ENCODE measurements at places on chromosomes 16 and 17.

GRCh38 chr16:72013888-72014581 is 5.5 kb downstream of the DHODH start:
- DNase-seq, result no peak

GRCh38 chr16:59487067-59487466 is 753.0 kb upstream of the GOT2 start:
- no peak for DNase-seq

DNA sequence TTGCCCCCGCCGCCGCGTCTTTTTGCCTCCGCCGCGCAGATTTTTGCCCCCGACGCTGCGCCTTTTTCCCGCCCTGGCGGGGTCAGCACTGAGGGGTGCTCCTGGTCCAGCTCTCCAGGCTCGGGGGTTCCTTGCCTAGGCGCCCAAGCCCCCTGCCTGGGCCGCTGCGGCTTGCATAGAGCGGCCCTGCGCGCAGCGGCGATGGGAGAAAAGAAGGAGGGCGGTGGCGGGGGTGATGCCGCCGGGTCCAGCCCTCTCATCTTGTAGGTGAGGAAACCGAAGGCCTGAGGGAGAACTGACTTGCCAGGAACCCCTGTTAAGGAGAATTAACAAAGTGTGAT is 330.8 kb upstream of the WSB1 start:
- DNase-seq, result no peak

DNA sequence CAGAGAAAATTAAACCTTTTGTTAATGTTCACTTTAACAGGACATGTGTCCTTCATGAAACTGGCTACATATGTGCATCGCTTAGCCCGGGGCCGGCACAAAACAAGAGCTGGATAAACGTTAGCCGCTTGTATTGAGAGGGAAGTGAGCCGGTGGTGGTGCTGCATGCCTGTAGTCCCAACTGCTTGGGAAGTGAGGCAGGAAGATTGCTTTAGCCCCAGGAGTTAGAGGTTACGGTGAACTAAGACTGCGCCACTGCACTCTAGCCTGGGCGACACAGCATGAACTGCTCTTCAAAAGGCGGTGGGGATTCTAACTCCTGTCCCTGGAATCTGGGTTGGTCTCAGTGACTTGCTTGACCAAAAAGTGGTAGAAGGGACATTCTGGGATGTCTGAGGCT is 15.0 kb upstream of the SPHK1 start:
- DNase-seq, result no peak

DNA sequence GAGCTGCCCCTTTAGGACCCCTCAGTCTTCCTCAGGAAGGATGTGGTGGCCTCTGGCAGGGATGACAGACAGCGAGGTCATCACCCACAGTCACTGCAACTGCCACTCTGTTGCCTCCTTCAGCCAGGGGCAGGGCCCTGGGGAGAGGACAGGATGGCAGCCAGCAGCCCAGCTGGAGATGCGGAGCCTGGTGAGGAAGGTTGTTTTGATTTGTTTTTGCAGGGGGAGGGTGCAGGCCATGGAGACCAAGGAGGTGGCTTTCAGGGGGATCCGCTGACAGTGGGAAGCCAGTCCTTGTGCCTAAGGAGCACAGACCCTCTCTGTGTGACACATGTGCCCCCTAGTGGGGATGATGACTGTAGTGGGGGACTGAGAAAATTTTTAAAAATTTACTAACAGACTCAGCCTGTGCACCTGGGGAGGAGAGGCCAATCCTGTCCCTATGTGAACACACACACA is 7.4 kb downstream of the PRCD start:
- DNase-seq, result peak; percentile 48

GRCh38 chr16:72879846-72880245 is 168.1 kb downstream of the ZFHX3 start:
- no peak for DNase-seq

- DNase-seq, result no peak
Observed at GRCh38 chr17:45342871-45343526, 26.2 kb upstream of the MAP3K14 start.

DNA sequence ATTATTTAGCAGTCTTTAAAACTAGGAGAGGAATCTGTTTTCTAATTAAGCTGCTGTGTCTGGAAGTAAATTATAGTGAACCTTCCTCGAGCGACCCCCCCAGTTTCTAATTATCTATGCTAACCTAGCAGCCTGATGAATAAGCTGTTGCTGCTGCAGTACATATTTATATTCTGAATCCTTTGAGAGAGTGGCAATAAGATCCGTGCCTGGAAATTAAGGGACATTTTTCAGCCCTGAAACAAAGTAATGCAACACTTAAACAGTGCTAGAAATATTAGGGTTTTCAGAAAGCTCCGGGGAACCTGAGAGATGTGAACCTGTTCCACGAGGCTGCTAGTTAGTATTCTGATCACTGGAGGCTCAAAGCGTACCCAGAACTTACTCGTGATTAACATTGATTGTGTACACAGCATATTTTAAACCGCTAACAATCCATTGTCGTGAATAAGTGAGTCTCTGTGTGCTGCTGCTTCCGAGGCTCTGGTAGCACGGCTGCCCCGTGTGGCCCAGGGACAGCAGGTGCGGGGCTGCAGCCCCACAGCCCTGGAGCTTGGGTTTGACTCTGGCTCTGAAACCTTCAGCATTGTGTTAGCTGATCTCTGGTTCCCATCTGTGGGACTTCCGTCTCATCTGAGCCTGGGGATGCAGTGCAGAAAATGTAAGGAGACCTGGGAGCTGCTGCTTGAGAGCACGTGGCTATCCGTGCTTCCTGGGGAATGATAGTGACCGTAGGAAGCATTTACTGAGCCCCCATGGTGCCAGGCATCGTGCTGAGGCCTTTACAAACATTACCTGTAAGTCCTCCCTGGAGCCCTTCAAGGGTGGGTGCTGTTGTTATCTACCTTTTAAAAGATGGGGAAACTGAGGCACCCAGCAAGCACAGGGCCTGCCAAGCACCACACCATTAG is 190.9 kb upstream of the CHMP6 start:
- DNase-seq, result no peak

DNA sequence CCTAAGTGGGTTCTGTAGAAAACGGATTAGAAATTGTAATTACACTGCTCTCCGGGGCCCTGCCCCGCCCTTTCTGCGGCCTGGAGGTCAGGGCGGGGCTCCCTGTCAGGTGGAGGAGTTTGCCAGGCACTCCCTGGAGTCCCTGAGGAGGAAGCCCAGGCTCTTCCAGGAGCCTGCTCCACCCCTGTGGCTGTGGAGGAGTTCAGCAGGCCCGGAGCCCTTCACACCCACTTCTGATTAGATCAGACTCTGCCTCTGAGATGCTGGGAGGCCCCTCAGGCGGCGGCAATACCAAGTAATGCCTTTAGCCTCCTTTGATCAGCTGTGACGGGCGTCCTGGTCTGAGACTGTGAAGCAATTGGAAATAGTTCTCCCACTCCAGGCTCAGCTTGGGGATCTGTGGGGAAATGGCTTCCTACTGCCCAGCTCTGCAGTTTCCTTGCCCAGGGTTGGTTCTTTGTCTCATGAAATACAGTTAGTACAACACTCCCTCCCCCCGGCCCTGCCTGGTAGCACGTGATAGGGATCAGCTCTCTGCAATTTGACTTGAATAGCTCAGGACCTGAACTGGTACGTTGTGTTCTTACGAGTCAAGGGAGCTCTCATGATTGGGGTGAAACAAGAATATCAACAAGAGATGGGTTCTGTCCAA is 22.3 kb downstream of the BAIAP2 start:
- DNase-seq, result peak; percentile 87

GRCh38 chr17:70390049-70390448 is 220.7 kb downstream of the KCNJ2 start:
- DNase-seq, result no peak

DNA sequence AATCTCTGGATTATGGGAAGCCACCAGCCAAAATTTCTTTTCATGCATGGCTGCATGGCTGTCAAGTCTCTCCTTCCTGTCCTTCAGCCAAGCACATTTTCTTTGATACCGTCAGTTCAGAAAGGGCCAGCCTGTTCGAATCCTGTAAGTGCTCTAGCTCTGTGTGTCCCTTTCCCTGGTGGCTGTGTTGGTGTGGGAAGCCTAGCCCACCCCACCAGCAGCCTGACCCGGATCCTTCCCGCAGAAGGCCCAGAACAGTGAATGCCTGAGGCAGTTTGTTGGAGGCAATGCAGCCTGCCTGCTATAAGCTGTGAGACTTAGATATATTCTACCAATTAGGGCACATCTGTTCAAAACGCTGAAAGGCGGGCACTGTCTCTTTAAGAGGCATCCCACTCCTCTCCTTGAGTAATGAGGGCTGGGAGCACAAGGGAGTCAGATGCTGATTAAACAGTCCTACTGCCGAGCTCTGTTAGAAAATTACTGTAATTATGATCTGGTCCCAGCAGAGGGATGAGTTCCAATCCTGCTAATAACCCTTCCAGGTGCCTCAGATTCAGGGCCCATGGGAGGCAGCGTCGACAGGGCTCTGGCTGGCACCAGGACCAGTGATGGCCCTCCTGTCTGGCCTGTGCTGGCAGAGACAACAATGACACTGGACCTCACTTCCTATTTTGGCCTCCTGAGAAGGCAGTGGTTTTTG is 18.4 kb downstream of the SNX11 start:
- no peak for DNase-seq

DNA sequence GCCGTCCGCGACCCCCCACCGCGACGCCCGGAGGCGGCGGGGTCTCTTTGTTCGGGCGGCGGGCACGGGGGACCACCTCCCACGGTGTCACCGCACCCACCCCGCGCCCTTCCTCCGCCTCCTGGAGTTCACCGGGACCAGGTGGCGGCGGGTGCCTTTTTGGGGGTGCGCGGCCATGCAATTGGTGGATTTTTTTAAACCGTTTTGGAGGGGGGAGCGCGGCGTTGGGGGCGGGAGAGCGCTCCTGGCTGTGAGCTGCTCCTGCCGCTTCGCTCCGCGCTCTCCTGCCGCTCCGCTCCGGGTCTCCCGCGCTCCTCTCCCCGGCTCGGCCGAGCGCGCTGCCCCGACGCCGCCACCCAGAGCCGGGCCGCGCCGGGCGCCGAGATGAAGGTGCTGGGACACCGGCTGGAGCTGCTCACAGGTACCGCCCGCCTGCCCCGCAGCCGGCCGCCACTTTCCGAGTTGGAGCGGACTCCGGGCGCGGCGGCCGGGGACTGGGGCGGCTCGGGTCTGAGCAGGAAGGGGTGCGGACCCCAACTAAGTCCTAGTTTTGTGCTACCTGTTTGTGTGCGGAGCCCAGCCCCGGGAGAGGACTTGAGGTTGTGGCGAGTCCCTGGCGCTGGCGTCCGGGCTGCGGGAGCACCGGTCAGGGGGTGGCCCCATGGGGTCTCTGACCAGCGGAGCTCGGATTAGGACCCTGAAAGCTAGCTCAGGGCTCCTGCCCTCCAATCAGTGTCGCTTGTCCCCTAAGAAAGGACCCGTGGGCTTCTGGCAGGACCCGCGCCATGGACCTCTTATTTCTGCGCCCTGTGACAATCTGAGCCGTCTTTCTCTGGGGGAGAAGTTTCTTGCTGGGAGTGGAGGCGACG is 35.7 kb upstream of the NDRG4 start:
- DNase-seq, result peak; percentile 34

DNA sequence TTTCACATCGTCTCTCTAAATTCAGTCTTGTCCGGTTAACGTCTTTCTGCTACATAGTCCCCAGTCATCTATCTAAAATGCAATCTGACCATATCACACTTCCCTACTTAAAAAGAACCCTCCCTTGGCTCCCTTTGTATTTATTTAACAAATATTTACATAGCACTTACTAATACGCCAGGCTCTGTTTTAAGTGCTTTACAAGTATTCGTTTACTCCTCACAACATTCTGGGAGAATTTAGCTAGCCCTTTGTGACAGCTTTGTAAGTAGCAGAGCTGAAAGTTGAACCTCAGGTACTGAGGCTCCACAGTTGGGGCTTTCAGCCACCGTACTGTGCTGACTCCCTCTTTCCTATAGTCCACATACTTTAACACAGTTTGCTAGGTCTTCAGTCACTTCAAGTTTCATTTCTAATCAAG is 9.2 kb downstream of the PAFAH1B1 start:
- DNase-seq, result no peak

- no peak for DNase-seq
Observed at GRCh38 chr17:82943339-82943738, 103.5 kb upstream of the ZNF750 start.

- no peak for DNase-seq
Observed at GRCh38 chr17:17877529-17878358, 41.0 kb upstream of the SREBF1 start.

GRCh38 chr17:42720996-42721583 is 23.8 kb downstream of the EZH1 start:
- DNase-seq, result peak; percentile 77

DNA sequence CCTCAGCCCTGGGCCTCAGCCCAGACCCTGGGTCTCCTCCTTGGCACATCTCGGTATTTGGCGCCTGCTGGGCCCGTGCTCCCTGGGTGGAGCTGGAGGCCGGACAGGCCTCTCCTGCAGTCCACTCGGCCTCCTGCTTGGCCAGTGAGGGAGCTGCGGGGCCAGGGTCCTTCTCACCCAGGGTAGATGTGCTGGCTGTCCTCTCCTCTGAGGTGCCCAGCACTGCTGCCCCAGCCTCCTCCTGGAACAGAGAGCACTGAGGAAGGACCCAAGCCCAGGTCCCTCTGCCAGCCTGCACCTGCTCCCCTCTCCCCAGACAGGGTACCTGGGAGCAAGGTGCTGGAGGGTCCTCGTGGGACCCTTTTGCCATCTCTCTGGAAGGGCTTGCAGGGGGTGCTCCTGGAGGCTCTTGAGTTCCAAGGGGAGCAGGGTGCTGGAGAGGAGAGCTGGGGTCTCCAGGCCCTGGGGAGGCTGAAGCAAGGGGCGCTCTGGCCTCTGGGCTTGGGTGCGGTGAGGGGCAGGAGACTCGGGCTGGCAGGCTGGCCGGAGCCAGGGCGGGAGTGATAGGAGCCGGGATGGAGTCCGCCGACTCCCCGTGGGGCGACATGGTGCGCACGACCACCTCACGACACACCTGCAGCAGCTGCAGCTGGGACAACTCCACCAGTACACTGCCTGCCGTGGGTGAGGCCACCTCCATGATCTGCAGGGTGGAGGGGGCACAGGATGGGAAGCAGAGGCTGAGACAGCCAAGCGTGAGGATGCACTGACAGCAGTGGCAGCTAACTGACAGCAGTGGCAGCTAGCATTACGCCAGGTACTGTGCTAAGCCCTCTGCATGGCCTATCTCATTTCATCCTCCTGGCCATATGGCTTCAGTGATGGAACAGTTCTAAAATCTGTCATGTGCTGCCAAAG is 17.8 kb downstream of the TSPOAP1 start:
- no peak for DNase-seq

DNA sequence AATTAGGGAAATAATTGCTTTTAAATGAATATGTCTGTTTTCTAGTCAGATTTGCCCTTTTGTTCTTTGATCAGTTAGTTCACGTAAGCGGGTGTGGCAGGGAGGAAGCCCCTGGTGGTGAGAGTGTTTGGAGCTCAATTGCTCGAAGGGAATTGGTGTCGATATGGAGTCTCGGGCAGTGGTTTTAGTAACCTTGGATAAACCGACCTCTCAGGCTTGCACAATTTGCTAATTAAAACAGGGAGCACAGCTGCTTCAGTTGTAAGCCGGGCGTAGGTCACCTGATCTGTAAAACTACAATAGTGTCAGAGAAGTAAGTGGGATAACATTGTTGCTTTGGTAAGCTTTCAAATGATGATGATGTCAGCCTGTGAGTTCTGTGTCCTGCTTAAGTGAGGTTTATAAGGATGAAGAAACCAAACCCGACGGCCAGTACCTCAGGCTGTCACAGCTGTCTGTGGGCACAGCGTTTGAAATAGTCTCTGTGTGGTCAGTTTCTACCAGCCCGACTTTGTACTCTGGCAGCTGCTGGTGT is 2.9 kb downstream of the ZNF750 start:
- DNase-seq, result peak; percentile 49

Measured in small intestine (tissue), 16 donors.